ENCODE measurements at places on chromosomes 12 and 14.

- no peak for DNase-seq
These were observed 70.3 kb downstream of the MAP1LC3B2 start for GRCh38 chr12:116629480-116629879.

GRCh38 chr14:51620056-51620455 is 31.7 kb upstream of the FRMD6 start:
- DNase-seq = no peak

DNA sequence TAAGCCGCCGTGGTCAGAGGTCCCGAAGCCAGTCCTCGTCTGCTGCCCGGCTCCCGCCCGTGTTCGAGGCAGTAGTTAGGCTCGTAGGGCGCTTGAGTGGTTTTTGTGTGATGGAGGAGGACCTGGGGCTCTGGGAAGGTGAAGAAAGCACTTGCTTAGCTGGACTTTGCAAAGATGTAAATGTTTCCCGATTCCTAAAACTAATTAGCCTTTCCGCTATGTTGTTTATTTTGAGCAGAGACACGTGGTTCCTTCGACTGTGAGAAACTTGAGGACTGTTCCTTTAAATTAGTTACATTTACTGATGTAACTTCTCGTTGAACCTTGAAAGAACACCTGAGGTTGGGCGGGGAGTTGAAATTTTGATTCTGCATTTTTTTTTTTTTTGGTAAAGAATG is 33.9 kb downstream of the MIA2 start:
- DNase-seq = no peak

DNA sequence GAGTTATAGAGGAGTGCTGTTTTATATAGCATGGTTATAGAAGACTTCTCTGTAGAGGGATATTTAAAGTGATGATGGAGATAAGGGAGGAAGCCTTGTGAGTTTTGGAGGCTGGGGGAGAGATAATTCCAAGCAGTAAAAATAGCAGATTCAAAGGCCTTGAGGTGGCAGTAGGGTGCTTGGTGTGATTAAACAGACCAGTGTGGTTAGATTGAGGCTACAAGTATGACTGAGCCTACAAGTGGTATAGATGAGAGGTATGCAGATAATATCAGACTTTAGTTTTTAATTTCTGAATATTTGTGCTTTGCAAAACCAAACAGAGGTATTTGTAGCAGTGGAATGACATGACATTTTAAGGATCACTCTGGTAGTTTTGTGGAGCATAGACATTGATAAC is 20.3 kb downstream of the FANCM start:
- DNase-seq = no peak
